Thoracic aorta (tissue), 2 donors: ENCODE measurements at places on chromosomes 7 and 10. TPM values are rescaled to one million over a fixed set of nuclear protein-coding genes. Genes with fewer than 3 reads are reported as not detected.
A peak's percentile ranks its signal among the peaks of the same experiment; 100 is the strongest.

DNA sequence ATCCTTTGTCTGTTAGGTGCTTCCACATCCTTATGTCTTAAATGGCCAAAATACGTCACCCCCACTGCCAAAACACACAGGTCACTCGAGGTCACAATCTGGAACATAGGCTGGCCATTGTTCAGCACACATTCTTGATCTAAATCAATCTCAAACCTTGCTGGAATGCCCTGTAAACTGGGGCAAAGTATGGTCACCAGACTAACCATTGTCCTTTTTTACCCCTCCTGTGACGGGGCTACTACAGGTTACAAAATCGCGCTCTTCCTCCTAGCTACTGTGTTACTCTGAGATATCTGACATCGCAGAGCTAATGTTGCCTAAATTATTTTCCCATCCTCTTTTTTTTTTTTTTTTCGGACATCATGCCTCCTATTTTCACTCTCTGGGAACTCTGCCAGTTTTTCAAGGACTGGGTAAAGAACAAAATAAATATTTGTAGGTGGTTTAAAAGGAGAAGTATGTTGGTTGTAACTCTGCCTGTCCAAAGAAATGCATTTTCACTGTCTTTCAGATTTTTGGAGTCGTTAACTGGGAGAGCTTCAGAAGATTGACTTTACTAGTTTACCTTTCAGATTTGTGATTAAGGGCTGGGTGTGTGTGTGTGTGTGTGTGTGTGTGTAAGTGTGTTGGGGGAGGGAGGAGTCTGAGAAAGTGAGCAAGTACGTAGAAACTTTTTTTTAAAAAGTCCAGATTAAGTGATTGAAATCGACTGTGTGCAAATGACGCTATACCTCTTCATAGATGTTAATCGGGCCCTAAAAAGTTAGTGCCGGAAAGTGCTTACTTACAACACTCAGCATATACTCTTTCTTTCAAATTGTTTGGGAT, 942 bp upstream of the KIAA1217 start:
- no peaks in the 10 kb centered on the region for H3K27me3 ChIP-seq
- H3K4me1 ChIP-seq = peaks cover 3% of the 10 kb centered on the region
- DNase-seq = no peak
- peak overlapping the region; percentile 60 for H3K27ac ChIP-seq
- H3K4me3 ChIP-seq = peak overlapping the region; percentile 72

The TUBB8 gene
- total RNA-seq = not detected

The GHRHR gene
- not detected for total RNA-seq

DNA sequence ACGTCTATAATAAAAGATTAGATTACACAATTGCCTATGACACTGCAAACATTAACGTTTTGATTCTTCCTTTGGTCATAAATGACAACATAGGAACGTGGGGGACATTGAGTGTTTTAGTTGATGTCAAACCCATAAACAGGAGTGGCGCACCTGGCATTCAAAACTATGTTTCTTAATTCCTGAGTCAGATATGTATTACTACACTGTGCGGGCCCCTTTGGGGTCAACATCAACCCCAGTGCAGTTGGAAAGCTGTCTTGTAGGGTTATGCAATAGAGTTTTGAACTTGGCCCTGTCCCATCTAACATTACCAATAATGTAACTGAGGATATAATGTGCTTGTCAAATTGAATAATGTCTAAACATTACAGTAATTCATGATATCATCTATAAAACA, 156.5 kb downstream of the CSTF2T start:
- H3K4me1 ChIP-seq = peaks cover 7% of the 10 kb centered on the region
- no peak overlapping the region for H3K27ac ChIP-seq
- no peak for DNase-seq
- H3K36me3 ChIP-seq = no peaks in the 10 kb centered on the region

The TMEM196 gene
- total RNA-seq = not detected

The SPDYE2 gene
- not detected for total RNA-seq

The AGFG2 gene
- 39.4 TPM for total RNA-seq

DNA sequence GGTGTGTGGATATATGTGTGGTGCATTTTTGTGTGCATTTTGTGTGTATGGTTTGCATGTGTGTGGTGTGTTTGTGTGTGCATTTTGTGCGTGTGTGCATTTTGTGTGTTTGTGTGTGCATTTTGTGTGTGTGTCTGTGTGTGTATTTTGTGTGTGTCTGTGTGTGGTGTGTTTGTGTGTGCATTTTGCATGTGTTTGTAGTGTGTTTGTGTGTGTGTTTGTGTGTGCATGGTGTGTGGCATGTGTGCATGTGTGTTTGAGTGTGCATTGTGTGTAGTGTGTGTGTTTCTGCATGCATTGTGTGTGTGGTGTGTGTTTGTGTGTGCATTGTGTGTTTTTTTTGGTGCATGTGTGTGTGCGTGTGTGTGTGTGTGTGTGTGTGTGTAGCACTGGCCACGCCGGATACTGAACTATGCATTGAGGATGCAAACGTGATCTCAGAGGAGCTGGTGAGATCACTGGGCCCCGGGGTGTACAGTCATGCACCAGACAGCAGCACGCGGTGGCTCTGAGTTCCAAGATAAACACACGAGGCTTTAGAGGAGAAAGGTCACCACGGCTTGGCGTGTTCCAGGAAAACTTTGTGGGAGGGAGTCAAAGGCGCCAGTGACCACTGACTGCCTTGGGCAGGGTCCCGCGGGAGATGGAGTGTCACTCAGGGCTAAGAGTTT, 106.6 kb upstream of the SHH start:
- no peaks in the 10 kb centered on the region for H3K27me3 ChIP-seq
- H3K4me1 ChIP-seq = no peaks in the 10 kb centered on the region
- H3K36me3 ChIP-seq = no peaks in the 10 kb centered on the region
- DNase-seq = no peak
- H3K27ac ChIP-seq = no peak overlapping the region
- no peak overlapping the region for H3K4me3 ChIP-seq

GRCh38 chr10:119441921-119442757, 100.4 kb downstream of the RGS10 start:
- H3K4me1 ChIP-seq = peaks cover 9% of the 10 kb centered on the region
- peaks cover 34% of the 10 kb centered on the region for H3K36me3 ChIP-seq
- H3K4me3 ChIP-seq = peak overlapping the region; percentile 12
- H3K27ac ChIP-seq = peak overlapping the region; percentile 69
- no peak for DNase-seq

The CALML5 gene
- 3.7 TPM for total RNA-seq

DNA sequence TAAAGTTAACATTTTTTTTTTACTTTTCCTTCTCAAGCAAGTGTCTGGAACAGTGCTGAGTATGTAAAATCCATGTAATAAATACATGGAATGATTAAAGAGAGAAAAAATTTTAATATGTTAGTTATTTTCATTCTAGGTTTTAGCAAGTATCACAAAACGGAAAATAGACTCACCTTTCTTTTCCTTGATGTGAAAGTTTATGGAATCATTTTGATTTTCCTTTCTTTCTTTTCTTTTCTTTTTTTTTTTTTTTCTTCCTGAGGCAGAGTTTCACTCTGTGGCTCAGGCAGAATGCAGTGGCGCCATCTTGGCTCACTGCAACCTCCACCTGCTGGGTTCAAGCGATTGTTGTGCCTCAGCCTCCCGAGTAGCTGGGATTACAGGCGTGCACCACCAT, 28.1 kb downstream of the SMNDC1 start:
- no peak for DNase-seq
- no peaks in the 10 kb centered on the region for H3K27me3 ChIP-seq
- H3K4me3 ChIP-seq = no peak overlapping the region

The HOXA1 gene
- total RNA-seq = not detected

- no peaks in the 10 kb centered on the region for H3K36me3 ChIP-seq
- no peak overlapping the region for H3K4me3 ChIP-seq
- peaks cover 17% of the 10 kb centered on the region for H3K4me1 ChIP-seq
- no peak overlapping the region for H3K27ac ChIP-seq
These were observed 27.8 kb downstream of the HIBADH start for GRCh38 chr7:27634671-27635493.

- H3K27me3 ChIP-seq = no peaks in the 10 kb centered on the region
- no peak overlapping the region for H3K27ac ChIP-seq
- no peak for DNase-seq
- no peaks in the 10 kb centered on the region for H3K4me1 ChIP-seq
These were observed 59.9 kb downstream of the PON1 start for GRCh38 chr7:95264363-95264891.
